ENCODE measurements at places on chromosomes 5 and 9. TPM values are rescaled to one million over a fixed set of nuclear protein-coding genes. Genes with fewer than 3 reads are reported as not detected.

DNA sequence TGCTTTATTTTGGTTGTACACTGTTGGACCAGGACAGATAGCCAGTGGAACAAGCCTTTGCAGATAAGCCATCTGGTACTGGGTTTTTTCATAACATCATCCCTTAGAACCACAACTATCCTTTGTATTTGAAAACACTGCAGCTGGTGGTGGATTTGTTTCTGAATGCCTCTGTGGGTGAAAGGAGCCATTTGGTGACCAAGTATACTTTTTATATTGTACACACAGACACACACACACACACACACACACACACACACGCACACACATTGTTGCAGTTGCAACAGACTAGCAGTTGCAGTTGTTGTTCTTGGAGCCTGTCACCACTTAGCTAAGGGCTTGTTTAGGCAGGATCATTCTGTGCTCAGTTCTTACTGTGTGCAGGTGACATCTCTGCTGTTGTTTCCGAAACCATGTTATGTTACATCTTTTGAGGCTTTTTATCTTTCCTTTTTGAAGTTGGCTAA is 22.9 kb upstream of the CAVIN4 start:
- H3K4me1 ChIP-seq, result no peaks in the 10 kb centered on the region
- no peak overlapping the region for H3K27ac ChIP-seq
- no peak overlapping the region for H3K4me3 ChIP-seq
- no peaks in the 10 kb centered on the region for H3K27me3 ChIP-seq
- H3K36me3 ChIP-seq, result no peaks in the 10 kb centered on the region
- DNase-seq, result no peak

DNA sequence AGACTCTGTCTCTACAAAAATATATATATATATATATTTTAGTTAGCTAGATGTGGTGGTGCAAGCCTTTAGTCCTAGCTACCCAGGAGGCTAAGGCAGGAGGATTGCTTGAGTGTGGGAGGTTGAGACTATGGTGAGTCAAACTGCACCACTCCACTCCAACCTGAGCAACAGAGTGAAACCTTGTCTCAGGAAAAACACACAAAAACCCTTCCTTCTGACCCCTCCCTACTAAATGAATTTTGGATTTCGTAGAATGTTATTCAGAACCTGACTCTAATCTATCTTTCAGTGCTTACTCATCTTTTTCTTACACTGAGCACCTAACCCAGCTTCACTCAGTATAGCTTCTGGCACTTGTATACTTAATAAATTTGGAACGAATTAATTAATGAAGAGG is 35.2 kb upstream of the IL7R start:
- no peak overlapping the region for H3K4me3 ChIP-seq
- H3K36me3 ChIP-seq, result no peaks in the 10 kb centered on the region
- no peak for DNase-seq
- no peaks in the 10 kb centered on the region for H3K27me3 ChIP-seq
- H3K27ac ChIP-seq, result no peak overlapping the region
- no peaks in the 10 kb centered on the region for H3K4me1 ChIP-seq

GRCh38 chr5:133531178-133531577 is 81.2 kb downstream of the FSTL4 start:
- H3K4me3 ChIP-seq, result no peak overlapping the region
- H3K4me1 ChIP-seq, result no peaks in the 10 kb centered on the region
- no peaks in the 10 kb centered on the region for H3K36me3 ChIP-seq
- DNase-seq, result no peak
- H3K27ac ChIP-seq, result no peak overlapping the region

GRCh38 chr9:75200892-75201470 is 112.7 kb downstream of the OSTF1 start:
- H3K4me3 ChIP-seq, result no peak overlapping the region
- DNase-seq, result no peak
- no peaks in the 10 kb centered on the region for H3K27me3 ChIP-seq

DNA sequence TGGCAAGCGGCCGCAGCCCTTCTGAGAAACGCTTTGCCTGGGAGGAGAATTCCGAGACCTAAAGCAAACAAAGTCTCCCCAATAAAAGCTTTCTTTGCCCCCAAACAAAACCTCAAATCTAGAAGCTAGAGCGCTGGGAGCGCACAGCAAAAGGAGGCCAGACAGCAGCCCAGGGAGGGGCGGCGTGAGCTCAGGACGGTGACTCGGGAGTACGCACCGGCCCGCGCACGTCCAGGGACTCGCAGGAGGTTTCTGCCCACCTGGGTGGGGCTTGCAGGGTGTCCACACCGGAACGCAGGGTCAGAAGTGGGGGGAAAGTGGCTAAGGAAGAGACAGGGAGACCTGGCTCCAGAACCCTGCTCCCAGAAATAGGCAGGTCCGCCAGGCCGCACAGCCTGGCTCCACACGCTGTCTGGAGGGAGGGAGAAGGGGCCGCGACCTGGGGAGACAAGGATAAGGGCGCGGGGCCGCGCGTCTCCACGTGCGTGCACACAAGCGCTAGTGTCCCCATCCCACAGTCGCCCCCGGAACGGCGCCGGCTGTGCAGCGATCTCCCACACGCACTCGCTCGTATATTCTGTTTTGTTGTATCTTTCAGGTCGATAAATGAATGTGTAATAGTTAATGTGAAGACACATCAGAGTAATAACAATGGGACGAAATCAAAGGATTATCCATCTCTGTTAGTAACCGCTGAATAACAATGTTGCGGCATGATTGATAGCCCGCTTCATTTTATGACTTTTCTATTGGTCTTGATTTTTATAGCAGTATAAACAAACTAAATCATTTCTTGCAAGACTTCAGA is 2.3 kb upstream of the OTP start:
- H3K4me1 ChIP-seq, result no peaks in the 10 kb centered on the region
- H3K36me3 ChIP-seq, result no peaks in the 10 kb centered on the region
- H3K27ac ChIP-seq, result no peak overlapping the region
- no peak overlapping the region for H3K4me3 ChIP-seq

DNA sequence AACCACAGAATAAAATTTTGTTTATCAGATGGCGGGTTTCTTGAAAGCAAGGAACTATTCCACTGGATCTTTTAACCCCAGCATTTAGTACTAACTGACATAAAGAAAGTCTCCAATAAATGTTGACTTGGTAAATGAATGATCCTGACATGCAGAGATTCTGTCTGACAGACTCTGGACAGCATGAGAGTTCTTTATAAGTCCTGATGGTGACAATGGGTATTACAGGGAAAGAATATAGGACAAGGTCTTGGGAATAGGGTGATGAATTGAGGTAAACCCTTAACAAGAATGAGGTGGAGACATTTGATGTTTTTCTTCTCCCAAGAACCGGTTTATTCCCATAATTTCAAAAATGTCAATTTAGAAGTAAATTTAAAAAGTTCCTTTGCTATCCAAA is 453.9 kb downstream of the TUSC1 start:
- H3K36me3 ChIP-seq, result no peaks in the 10 kb centered on the region
- no peaks in the 10 kb centered on the region for H3K27me3 ChIP-seq
- H3K27ac ChIP-seq, result no peak overlapping the region
- no peak overlapping the region for H3K4me3 ChIP-seq
- DNase-seq, result no peak

DNA sequence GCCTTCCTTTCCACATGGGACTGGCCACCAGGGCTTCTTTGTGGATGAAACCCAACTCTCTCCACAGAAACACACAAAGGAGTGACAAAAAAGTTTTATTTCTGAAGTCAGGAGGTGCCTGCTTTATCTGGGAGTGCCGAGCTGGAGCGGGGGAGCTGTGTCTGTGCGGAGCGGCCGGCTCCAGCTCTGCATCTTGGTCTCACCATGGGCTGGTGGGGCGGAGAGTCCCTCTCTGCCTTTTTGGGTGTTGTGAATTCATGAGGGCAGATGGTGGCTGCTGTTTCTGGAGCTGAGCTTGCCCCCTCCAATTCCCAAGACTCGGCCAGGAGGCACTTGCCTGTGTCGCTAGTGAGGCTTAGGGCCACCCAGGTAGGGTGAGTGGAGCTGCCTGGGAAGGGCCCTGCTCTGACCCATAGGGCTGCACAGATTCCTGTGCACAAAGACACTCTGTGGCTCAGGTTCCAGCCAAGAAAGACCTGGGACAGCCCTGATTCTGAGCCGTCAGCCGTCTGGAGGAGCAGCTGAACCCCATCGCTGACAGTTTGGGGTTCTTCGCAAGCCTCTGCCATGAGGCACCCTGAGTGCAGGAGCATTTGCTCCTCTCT is 1.4 kb downstream of the DBH start:
- no peak overlapping the region for H3K27ac ChIP-seq
- H3K4me1 ChIP-seq, result no peaks in the 10 kb centered on the region
- H3K36me3 ChIP-seq, result no peaks in the 10 kb centered on the region
- peaks cover 10% of the 10 kb centered on the region for H3K27me3 ChIP-seq
- H3K4me3 ChIP-seq, result no peak overlapping the region

GRCh38 chr5:176545388-176545736 is 3.8 kb upstream of the CDHR2 start:
- no peak overlapping the region for H3K4me3 ChIP-seq
- no peak overlapping the region for H3K27ac ChIP-seq
- peaks cover 4% of the 10 kb centered on the region for H3K4me1 ChIP-seq
- DNase-seq, result no peak
- no peaks in the 10 kb centered on the region for H3K36me3 ChIP-seq
- peaks cover 10% of the 10 kb centered on the region for H3K27me3 ChIP-seq

GRCh38 chr5:175663186-175664184 is 5.6 kb downstream of the HRH2 start:
- H3K36me3 ChIP-seq, result no peaks in the 10 kb centered on the region
- H3K27ac ChIP-seq, result no peak overlapping the region
- no peak for DNase-seq
- H3K4me1 ChIP-seq, result no peaks in the 10 kb centered on the region
- H3K27me3 ChIP-seq, result no peaks in the 10 kb centered on the region

GRCh38 chr5:93909356-93909755 is 168.0 kb upstream of the POU5F2 start:
- H3K4me3 ChIP-seq, result no peak overlapping the region
- no peaks in the 10 kb centered on the region for H3K27me3 ChIP-seq
- DNase-seq, result no peak
- H3K27ac ChIP-seq, result no peak overlapping the region

DNA sequence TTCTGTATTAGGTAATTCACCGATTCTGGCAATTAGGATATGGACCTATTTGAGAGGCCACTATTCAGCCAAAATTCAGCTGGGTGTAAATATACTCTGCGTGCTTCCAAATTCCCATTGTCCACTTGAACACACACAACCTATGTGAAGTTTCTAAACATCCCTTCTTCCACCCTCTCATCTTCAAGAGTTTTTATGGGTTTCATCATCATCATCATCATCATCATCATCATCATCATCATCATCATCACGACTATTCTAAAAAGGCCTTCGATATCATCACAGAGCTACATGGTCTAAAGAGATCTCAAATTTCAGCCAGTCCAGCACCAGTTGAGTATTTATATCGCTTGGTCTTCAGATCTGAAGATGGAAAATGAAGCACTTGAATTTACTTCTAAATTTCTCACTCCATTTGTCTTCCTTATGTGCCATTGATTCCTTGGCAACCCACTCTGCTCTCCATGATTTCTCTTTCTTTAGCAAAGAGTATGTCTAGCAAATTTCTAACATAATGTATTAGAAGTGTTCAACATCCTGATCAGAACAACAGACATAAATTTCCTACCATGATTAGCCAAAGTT is 49.2 kb upstream of the HMHB1 start:
- no peak overlapping the region for H3K27ac ChIP-seq
- DNase-seq, result no peak
- no peaks in the 10 kb centered on the region for H3K27me3 ChIP-seq
- H3K4me3 ChIP-seq, result no peak overlapping the region
- H3K4me1 ChIP-seq, result no peaks in the 10 kb centered on the region

DNA sequence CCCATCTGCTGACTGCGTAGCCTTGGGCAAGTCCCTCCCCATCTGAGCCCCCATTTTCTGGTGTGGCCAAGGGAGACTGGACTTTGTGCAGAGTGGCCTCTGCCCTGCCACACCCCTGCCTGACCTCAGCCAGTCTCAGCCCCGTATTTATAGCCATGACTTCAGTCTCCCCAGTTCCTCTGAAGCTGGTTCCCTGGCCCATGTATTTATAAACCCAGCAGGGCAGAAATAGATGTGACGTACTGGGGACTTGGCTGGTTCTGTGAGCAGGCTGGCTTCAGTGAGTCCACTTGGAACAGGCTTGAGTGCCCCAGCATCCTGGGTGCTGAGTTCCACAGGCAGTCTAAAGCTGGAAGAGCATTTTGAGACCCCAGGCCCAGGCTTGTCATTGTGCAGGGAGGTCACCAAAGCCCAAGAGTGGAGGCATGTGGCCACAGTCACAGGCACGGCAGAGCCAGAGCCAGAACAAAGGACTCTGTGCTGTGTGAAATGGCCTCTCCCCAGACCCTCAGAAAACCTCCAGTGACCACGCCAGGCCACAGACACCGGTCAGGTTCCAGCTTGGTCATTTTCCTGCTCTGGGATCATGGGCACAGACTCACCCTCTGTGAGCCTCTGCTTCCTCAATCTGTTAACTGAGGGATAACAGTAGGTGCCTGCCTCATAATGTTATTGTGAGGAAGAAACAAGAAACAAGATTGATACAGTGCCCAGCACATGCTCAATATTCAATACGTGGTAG is 30.4 kb upstream of the SYNPO start:
- peaks cover 2% of the 10 kb centered on the region for H3K27me3 ChIP-seq
- H3K4me1 ChIP-seq, result peaks cover 3% of the 10 kb centered on the region
- H3K4me3 ChIP-seq, result no peak overlapping the region
- no peaks in the 10 kb centered on the region for H3K36me3 ChIP-seq

- no peaks in the 10 kb centered on the region for H3K27me3 ChIP-seq
- no peak overlapping the region for H3K4me3 ChIP-seq
- no peak for DNase-seq
- H3K4me1 ChIP-seq, result no peaks in the 10 kb centered on the region
These were observed 515.6 kb upstream of the DMAC1 start for GRCh38 chr9:8315211-8315610.

ERAP2 gene
- total RNA-seq, result 5.6 TPM

IL11RA gene
- 38.0 TPM for total RNA-seq

RGS3 gene
- total RNA-seq, result 99.3 TPM

PLAC8L1 gene
- total RNA-seq, result not detected

All from osteoblast (primary cell).